ENCODE measurements at places on chromosomes 13 and 19.

DNA sequence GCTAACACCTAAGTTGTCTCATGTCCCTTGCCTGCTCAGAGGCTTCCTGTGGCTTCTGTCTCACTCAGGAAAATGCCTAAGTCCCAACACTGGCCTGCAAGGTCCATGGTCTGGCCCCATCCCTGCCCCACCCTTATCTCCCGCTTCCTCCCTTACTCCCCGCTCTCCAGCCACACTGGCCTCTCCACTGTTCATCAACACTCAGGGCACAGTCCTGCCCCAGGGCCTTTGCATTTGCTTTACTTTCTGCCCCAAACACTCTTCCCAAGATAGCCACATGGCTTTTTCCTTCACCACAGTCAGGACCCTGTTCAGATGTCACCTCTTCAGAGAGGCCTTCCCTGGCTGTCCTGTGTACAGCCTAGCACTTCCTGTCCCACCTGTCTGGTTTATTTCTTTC is 32.1 kb upstream of the IGSF23 start:
- no peak for DNase-seq

- DNase-seq, result no peak
These were observed at the start of gene CILP2 for GRCh38 chr19:19538061-19538784. CILP2 (plus strand) TSS chr19:19538265; CDS start chr19:19538350, 85 bp downstream.

DNA sequence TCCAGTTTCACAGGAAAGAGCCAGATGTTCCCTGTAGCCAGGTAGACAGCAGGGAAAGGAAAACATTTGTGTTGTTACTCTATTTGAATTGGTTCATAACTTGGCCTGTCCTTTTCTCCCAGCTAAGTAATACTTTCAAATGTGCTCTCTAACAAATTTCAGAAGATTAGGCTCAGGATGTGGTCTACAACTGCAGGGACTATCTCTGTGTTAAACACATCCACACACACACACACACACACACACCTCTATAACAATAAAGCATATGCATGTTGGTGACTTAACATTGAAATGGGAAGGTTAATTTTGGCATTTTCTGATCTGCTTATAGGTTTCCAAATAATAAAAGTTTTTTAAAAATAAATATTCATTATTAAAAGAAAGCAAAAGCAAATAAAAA is 316.0 kb upstream of the ARGLU1 start:
- DNase-seq, result no peak

DNA sequence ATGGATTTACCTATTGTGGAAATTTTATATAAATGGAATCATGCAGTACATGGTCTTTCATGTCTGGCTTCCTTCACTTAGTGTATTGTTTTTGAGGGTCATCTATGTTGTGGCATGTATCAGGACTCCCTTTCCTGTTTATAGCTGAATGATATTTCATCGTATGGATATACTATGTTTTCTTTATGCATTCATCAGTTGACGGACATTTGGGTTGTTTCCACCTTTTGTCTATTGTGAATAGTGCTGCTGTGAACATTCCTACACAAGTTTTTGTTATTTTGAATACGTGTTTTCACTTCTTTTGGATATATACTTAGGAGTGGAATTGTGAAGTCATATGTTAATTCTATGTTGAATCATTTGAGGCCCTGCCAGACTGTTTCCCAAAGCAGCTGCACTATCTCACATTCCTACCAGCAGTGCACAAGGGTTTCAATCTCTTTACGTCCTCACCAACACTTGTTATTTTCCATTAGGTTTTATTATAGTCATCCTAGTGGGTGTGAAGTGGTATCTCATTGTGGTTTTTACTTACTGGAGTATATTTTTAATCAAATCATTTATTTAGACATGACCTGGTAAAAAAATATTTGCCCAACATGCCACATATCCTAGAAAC is 262.7 kb downstream of the DLEU7 start:
- no peak for DNase-seq

DNA sequence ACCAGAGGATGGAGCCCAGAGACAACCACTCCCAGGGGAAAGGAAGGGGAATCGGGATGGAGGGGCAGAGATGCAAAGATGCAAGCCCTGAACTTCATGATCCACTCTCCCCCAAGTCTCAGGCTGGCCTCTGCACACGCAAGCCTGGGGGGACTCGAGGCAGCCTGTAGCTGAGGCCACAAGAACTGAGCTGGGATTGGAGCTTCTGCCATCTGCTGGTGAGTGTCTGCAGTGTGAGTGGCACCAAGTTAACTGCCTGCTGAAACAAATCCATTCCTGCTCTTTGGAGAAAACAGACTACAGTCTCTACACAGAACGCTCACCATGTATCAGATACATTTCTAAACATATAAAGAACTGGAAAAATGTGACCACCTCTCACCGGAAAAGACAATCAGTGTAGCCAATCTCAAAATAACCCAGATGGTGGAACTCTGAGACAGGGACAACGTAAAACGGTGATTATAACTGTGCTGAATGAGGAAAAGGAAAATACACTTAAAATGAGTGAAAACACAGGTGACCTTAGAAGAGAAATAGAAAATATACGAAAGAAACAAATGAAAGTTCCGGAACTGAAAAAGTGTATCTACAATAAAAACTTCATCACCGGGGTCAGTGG is 62.1 kb downstream of the KLF2 start:
- peak; percentile 69 for DNase-seq

DNA sequence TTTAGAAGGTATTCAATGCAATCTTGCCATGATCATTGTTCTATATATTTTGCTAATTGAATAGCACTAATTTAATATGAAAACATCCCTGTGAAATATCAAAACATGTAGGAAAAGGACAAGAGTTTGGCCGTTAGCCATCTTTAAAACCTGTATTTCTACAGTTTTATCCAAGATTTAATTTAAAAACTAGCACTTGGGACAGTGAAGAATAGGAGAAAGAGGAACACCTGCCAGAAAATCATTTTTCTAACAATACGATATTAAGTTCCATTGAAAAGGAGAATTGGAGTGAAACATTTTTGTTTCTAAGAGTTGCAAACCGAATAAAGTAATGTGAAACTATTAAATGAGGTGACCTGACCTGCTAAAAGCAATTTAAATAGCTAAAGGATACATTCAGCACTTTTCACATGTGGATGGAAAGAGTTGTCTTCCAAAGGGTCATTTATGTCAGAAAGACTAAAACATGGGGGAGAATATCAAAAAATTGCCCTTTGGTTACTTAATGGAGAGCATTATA is 1673.6 kb upstream of the MIR17HG start:
- no peak for DNase-seq

- DNase-seq, result no peak
These were observed 81.1 kb downstream of the CACNA1A start for GRCh38 chr19:13425151-13425550.

DNA sequence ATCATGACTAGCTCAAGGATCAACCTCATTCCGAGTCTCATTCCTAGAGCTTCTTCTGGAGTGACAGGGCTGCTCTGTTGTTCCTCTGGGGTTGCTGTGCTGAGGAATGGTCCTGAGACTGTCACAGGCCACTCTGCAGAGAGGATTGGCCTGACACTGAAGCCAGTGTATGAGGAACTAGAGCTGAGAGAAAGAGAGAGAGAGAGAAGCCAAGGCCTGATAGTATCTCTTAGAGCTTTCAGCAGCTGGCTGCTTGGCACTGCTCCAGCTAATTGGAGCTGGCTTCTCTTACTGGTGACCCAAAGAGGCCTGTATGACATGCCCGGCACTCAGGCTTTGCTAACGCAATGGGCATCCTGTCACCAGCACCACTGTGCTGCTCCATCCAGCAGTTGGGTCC is 73.4 kb upstream of the FLT1 start:
- DNase-seq, result no peak

DNA sequence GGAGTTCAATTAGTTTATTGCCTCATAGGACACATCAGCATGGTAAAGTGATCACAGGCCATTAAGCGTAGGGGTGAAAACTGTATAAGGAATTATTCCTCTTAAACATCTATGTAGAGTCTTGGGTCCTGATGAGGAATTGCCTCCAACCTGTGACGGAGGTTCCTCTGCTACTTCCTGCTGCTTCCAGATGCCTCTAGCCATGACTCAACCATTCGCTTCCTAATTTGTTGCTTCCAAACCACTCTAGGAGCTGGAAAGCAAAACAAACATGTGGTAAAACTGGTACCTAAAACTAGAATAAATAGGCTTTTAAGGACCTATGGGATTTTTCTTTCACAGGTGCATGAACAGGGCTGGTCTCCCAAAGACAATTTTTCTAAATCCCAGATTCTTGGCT is 253.8 kb downstream of the KLF12 start:
- DNase-seq, result no peak

GRCh38 chr19:42252365-42253244 is 2.3 kb downstream of the ERF start:
- DNase-seq, result no peak

GRCh38 chr19:44748426-44749254 is at the start of gene BCL3:
BCL3 (plus strand) TSS chr19:44748708; CDS start chr19:44748791, 83 bp downstream.
- DNase-seq, result no peak

DNA sequence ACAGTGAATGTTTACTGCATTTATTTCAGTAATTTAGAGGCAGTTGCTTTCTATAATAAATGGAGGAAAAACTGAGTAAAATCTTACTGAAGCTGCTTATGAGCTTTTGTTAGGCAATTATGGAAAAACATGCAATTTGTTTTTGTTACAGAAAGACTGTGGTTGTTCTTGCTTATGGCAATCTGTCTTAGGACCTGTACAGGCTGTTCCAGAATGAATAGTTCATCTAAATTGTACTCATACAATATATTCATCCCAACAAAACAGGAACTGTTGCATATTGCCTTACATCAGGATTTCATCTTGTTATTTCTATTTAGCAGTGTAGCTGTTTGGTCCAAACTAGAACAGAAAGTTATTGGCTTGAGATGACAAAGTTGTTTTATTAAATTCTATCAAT is 199.2 kb downstream of the NALCN start:
- DNase-seq, result no peak

DNA sequence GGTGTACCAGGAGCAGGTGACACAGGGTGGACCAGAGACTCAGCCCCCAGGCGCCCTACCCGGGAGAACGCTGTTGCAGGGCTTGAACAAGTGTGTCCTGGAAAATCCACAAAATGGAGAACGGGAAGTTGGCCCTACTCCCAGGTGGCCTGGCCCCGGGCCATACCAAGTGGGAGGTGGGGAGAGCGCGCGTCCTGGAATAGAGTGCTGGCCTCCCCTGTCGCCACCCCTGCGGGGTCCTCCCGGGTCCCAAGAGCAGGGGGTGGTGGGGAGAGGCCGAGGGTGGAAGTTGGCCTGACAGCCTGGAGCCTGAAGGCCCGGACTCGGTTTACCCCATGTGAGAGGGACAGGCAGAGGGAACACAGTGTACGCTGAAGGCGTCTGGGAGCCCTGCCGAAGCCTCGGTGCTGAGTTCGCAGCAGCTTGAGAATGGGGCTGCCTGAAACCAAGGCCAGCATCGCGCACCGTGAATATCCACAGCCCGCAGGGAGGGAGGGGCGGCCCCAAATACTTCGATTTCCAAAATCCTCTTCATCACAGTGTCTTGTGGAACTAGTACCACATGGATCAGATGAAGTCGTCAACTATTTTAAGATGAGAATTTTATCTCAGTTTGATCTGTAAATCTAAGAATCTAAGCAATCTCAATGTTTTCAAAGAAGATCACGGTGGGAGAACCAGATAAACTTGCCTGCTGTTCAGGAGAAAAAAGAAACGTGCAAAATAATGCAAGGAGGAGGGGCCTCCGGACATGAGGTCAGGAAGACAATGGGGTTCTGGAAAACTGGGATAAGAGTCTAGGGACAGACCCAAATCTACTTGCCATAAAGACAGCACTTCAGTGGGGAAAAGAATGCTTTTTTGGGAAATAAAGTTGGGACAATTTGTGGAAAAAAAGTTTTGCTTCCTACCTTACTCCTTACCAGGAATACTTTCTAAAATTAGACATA is 10.4 kb upstream of the KLF16 start:
- no peak for DNase-seq

DNA sequence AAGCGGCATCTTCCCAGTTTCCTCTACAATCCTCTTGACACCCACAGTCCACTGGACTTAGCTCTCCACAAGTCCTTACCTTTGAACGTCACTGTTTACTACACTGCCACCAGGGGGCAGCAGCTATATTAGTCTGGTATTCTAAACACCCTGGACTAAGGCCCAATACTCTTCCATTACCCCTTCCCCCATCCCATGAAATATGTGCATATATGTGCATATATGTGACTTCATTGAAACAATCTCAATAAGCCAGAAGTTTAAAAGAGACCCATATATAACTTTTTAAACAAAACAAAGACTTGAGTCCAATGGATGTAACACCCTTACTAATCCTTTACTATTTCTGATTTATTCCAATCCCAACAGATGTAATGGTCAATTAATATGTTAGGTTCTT is 15.5 kb downstream of the GGACT start:
- DNase-seq, result peak; percentile 67

- no peak for DNase-seq
These were observed 61.9 kb downstream of the TNFRSF19 start for GRCh38 chr13:23632048-23632582.

- DNase-seq, result no peak
These were observed 140.0 kb downstream of the DACH1 start for GRCh38 chr13:71727042-71727441.

GRCh38 chr13:105084931-105085330 is 1450.5 kb downstream of the EFNB2 start:
- no peak for DNase-seq

GRCh38 chr19:1324806-1325567 is 39.3 kb downstream of the EFNA2 start:
- peak; percentile 39 for DNase-seq

GRCh38 chr13:50893211-50893852 is 16.3 kb upstream of the RNASEH2B start:
- no peak for DNase-seq

DNA sequence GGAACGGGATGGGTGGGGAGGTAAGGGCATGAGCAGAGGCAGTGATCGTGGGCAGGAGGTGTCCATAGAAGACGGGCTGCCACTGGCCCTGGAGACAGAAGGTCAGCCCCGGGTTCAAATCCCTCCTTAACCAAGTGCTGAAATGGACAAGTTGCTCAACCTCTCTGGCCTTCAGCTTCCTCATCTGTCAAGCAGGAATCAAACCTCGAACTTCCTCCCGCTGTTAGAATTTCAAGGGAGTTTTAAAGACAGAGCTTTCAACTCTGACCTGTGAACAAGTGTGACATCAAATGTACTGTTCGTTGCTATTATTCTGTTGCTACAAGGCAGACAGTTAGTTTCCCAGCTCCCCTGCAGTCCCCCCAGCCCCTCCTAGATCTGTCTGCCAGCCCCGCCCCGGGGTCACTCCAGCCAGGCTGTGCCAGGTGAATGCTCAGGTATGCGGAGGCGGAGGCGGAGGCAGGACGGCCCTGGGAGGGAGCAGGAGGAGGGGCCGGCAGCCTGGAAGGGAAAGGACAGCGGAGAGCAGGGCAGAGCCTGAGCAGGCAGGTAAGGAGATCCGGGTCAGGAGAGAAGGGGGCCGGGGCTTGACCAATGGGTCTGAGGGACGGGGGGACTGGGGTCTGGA is at the start of gene EPS8L1:
TSS of gene EPS8L1 (plus strand) at position 499 of the 628 bp plus-strand sequence. CDS start 576 bp downstream, outside the sequence.
- no peak for DNase-seq

DNA sequence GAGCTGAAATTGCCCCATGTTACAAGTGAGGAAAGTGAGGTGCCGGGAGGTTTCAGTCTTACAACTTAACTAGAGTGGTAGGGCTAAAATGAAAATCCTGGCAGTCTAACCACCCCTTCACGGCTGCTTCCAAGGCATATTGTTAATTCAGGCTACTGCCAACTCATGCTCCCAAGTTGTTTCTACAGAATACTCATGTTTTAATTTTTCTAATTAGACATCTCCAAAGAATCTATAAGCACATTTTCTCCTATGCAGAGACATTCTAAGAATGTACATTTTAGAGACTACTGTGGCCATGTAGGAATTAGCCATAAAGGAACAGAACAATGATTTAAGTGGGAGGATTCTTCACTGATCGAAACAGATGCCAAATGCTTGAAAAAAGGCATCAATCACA is 7.0 kb upstream of the TSC22D1 start:
- no peak for DNase-seq

All from tibial nerve (tissue), 4 donors.